ENCODE measurements at places on chromosomes 13 and 19. TPM values are rescaled to one million over a fixed set of nuclear protein-coding genes. Genes with fewer than 3 reads are reported as not detected.

ZNF625 gene
- 3.0 TPM for total RNA-seq

IER2 gene
- 116 TPM for total RNA-seq

USHBP1 gene
- not detected for total RNA-seq

LILRA5 gene
- total RNA-seq, result not detected

C5AR2 gene
- total RNA-seq, result not detected

TICAM1 gene
- 8.2 TPM for total RNA-seq

ZGLP1 gene
- total RNA-seq, result 0.28 TPM

B3GNT3 gene
- total RNA-seq, result 15.7 TPM

NUFIP1 gene
- total RNA-seq, result 5.9 TPM

IGSF23 gene
- not detected for total RNA-seq

C3 gene
- 5.4 TPM for total RNA-seq

ZNF324B gene
- 5.4 TPM for total RNA-seq

ZNF480 gene
- 21.0 TPM for total RNA-seq

ITGBL1 gene
- total RNA-seq, result 0.63 TPM

OSCAR gene
- total RNA-seq, result 0.21 TPM

MATK gene
- total RNA-seq, result not detected

HCN2 gene
- total RNA-seq, result 0.98 TPM

FBXO27 gene
- total RNA-seq, result 9.2 TPM

C19orf44 gene
- total RNA-seq, result 0.42 TPM

RNF225 gene
- 3.8 TPM for total RNA-seq

PROZ gene
- total RNA-seq, result not detected

TPTE2 gene
- total RNA-seq, result not detected

LRG1 gene
- total RNA-seq, result 0.56 TPM

TBXA2R gene
- not detected for total RNA-seq

CEACAM19 gene
- 4.4 TPM for total RNA-seq

ZNF568 gene
- total RNA-seq, result 2.8 TPM

TMEM255B gene
- 0.42 TPM for total RNA-seq

AMH gene
- 0.35 TPM for total RNA-seq

GNA15 gene
- total RNA-seq, result 110 TPM

RFPL4AL1 gene
- total RNA-seq, result not detected

RXFP2 gene
- not detected for total RNA-seq

TNNT1 gene
- total RNA-seq, result 12.3 TPM

PLIN4 gene
- 0.84 TPM for total RNA-seq

HS6ST3 gene
- total RNA-seq, result not detected

CLEC17A gene
- not detected for total RNA-seq

ZNF627 gene
- total RNA-seq, result 7.1 TPM

LATS2 gene
- 6.9 TPM for total RNA-seq

C19orf67 gene
- total RNA-seq, result not detected

ZNF709 gene
- 0.23 TPM for total RNA-seq

KMT2B gene
- total RNA-seq, result 19.3 TPM

PLIN3 gene
- total RNA-seq, result 78.4 TPM

MAP4K1 gene
- total RNA-seq, result not detected

Measured in airway epithelial cell (primary cell).